ENCODE measurements at places on chromosomes 6 and 20.

DNA sequence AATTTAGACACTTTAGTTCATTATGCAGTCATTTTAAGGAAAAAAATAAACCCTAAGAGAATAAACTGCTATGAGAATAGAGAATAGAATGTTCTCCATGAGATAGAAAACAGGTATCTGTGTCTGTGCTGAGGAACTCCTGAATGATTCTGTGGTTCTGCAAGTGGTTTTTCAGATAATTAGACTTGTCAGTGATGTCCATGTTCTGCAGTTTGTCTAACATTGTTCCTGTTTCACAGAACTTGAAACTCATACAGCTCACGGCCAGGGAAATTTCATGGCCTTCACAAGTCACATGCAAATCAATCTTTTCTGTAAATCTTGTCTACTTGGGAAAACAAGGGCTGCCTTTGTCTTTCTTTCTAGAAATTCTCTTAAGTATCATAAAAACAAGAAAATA is 73.4 kb upstream of the HMGCLL1 start:
- no peak for DNase-seq

- no peak for DNase-seq
Observed at GRCh38 chr6:117384659-117385058, 41.1 kb downstream of the ROS1 start.

- DNase-seq, result no peak
Observed at GRCh38 chr6:13287104-13287503, 41.2 kb downstream of the TBC1D7 start.

- no peak for DNase-seq
Observed at GRCh38 chr20:37316116-37316774, 26.8 kb downstream of the MANBAL start.

- no peak for DNase-seq
Observed at GRCh38 chr6:107156617-107157016, 41.3 kb upstream of the BEND3 start.

DNA sequence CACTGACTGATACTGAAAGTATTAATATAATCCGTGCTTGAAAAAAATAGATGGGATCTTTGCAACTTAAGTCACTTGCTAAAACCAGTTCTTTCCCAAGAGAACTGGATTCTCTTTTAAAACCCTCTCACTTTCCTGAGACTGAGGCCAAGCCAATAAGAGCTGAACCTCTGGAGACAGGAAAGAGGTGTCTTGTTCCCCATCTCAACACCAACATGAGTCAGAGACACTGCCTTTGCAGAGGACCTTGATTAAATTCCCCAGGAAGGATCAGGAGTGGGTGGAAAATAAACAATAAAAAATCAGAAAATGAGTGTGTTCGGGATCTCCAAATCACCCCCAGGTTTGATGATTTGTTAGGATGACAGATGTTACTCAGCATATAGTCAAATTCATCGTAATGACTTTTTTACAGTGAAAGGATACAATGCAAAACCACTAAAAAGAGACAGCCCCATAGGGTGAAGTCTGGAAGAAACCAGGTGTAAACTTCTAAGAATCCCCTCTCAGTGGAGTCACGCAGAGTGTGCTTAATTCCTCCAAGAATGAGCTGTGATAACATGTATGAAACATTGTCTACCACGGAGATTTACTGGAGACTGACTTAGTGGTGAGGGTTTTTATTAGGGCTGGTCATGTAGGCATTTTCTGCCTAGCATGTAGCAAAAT is 122.8 kb upstream of the BEND3 start:
- no peak for DNase-seq

- no peak for DNase-seq
Observed at GRCh38 chr20:61929971-61930666, 135.6 kb downstream of the TAF4 start.

GRCh38 chr6:19803331-19804204 is 33.6 kb upstream of the ID4 start:
- DNase-seq, result no peak

DNA sequence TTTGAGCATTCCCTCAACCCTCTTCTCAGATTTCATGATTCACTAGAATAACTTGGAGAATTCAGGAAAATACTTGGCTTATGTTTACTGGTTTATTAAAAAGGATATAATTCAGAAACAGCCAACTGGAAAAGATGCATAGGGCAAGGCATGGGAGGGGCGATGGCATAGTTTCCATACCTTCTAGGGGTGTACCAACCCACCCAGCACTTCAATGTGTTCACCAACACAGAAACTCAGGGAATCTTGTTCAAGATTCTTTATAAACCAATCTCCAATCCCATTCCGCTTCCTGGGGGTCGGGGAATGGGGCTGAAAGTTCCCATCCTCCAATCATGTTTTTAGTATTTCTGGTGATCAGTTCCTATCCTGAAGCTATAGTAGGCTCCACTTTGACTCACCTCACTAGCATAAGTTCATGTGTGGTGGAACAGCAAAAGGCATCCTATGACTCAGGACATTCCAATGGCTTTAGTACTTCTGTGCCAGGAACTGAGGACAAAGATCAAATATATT is 164.4 kb downstream of the SIM1 start:
- no peak for DNase-seq

GRCh38 chr20:11716239-11716944 is 201.3 kb upstream of the BTBD3 start:
- DNase-seq, result no peak

- DNase-seq, result no peak
Observed at GRCh38 chr6:145278163-145278807, 457.0 kb downstream of the EPM2A start.

DNA sequence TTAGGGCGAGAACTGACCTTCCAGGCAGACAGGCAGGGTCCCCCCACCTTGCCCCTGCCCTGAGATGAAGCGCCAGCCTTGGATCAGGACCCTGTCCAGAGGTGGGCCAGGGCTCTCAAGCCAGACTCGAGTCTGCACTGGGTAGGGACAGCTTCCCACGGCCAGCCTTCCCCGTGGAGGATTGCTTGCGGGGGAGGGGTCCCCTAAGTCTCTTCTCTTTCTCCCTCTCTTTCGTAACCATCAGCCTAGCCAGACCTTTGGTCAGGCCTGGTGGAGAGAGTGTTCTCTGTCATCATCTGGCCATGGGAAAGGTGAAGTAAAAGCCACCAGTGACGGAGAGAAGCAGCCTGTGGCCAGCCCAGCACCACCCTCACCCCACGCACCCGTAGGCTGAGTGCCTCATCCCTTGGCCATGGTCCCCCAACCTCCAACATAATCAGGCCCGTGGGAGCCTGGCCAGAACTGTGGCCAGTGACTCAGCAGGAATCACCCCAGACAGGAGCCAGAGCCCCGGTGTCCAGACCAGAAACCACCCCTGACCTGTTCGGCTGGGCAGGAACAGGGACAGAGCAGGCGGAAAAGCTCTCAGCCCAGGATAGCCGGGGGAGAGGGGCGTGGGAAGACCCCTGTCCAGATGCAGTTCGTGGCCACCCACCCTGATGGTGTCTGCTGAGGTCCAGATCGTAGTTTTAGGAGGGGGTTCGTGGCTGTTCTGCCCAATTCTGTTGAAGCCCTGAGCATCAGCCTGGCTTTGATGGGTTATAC is 47.1 kb downstream of the SNAI1 start:
- DNase-seq, result no peak

- DNase-seq, result no peak
Observed at GRCh38 chr20:16166737-16167136, 406.5 kb downstream of the KIF16B start.

DNA sequence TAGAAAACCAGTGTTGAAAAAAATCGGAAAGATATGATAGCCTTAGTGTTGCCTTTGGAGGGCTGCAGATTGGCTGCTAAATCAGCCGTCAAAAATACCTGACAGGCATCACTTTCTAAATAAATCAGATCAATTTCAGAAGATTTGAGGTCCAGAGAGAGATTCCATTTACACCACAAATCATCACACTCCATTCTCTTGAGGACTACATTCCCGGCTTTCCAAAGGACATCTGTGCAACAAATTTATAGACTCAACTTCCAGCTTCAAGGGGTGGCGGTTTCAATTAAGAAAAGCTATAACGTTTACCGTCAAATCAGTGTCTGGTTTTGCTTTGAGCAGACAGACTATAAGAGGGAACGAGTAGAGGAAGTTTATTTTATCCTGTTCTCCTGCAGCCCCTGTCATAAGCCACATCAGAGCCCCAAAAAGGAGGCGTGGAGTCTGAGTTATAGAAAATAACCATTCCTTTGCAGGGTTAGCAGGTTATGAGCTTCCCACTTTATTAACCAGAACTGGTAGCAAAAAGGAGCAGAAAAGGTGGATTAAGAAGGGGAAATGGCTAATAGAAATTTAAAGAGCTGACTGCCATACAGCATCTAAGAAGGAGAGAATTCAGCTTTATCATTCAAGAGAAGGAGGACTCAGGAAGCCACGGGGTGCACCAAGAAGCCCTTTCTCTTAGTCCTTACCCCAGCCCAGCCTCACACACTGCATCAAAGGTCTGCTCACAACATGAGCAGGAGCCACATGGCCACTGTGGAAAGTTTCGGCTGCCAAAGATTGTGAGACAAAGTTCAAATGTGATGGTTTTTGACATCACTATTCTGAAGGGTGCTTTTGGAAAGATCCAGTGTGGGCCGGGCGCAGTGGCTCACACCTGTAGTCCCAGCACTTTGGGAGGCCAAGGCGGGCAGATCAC is 12.9 kb upstream of the UQCC2 start:
- no peak for DNase-seq

DNA sequence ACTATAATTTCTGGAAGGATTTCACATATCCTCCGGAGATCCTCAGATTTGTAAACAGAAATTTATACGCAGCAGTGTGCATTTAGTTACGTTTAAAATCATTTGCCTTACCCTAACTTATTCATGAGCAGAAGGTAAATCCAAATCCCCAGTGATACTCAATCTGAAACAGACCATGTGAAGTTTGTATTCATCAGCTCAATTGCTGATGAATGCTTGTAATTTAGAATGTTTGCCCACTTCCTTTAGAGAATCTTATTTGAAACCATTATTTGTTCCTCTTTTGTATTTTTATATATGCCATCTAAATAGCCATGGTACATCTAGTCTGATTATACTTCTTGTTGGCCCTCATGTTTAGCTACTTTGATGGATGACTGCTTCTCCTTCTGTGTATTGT is 15.4 kb downstream of the TAAR1 start:
- no peak for DNase-seq

DNA sequence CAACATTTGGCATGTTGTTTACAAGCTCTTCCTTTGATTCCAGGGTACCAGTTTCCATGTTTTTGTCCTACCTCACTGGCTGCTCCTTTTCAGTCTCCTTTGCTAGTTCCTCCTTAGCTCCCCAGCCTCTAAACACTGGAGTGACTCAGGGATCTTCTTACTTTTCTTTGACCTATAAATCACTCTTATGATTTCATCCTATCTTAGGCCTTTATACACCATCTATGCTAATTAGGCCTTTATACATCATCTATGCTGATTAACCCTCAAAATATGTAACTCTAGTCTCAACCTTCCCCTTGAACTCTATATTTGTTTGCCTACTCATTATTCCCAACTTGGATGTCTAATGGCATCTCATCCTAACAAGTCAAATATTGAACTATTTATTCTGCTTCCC is 9.5 kb downstream of the TMEM30A start:
- no peak for DNase-seq

DNA sequence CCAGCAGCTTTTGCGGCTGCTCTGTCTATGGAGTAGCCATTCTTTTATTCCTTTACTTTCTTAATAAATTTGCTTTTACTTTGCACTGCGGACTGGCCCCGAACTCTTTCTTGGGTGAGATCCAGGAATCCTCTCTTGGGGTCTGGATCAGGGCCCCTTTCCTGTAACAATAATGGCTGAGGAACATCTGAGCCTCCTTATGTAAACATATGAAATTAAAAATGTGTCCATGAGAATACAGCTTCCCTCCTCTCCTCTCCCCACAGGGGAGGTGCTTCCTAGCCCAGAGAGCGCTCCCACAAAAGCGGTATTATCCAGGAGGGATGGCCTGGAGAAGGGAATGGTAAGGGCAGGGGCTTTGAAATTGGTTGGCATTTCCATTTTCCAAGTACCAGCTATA is 81.1 kb downstream of the PSMG4 start:
- no peak for DNase-seq

DNA sequence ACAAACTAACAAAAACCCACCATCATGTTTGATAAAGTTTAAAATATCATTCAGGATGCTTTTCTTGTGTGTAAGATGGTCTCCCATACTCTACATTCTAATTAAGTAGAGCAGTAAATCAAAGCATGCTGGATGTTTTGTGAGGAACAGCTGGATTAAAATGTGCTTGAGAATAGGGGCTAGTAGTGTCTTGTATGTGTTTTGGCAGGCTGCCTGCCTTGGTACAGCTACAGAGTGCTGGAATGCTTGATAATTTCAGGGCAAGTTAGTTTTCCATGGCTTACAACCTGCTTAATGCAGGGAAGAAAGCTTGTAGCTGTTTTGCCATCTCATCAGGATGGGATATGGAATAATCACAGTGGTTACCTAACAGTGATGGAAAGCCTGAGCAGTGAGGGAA is 636.6 kb upstream of the MMS22L start:
- no peak for DNase-seq

DNA sequence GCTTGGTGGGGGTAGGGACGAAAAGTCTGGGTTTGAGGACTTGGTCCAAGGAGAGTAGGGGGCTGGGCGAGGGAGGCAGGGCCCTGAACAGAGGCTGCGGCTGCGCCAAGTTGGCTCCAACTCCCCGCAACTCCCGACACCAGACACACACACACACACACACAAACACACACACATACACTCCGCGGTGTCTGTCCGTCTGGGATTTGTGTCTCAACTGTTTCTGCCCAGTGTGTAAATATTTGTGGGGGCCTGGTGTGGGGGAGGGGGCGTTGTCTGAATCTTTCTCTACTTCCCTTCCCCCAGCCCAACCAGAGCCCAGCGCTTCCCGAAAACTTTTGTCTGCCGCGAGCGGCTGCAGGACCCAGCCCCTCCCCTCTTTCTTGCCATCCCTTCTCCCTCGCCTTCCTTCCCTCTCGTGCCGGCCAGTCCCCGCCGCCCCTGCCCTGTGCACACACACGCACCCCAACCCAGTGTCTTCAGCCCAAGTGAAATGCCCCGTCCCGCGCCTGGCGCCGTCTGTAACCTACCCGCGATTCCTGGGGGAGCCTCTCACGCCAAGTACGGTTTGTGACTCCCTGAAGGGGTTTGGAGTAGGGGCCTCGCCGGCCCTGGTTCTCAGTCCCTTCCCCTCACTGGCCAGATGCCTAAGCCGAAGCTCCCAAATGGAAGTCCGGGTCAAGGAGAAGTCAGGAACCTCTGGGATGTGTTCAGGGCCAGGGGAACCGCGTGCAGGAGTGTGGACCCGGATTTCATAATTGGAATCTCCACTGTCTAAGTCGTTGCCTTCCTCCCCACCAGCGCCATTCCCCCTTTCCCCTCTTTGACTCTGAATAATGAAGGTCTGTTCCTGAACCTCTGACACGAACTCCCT is 904 bp downstream of the MDFI start:
- no peak for DNase-seq
